ENCODE measurements at places on chromosomes 2 and 18.
A peak's percentile ranks its signal among the peaks of the same experiment; 100 is the strongest.

DNA sequence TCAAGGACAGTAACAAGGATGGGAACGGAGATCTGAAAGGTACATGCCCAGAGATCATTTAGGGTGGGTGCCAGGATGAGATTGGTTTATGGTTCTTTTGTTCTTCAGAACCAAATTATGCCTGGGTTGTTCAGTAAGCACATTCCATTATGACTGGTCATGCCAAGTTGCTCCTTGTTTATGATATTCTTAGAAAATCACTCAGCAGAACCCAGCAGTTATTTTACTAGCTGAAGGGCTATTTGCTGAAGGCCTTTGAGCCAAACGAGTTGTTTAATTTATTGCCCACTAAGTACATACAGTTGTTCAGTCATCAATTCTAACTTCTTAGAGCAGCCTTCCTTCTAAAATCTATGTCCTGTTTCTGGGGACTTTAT, 635 bp downstream of the SLC3A1 start:
- DNase-seq: no peak

GRCh38 chr2:183105402-183106134, 18.7 kb upstream of the NUP35 start:
- DNase-seq: no peak

GRCh38 chr2:219087361-219087760, 26.6 kb upstream of the IHH start:
- no peak for DNase-seq

DNA sequence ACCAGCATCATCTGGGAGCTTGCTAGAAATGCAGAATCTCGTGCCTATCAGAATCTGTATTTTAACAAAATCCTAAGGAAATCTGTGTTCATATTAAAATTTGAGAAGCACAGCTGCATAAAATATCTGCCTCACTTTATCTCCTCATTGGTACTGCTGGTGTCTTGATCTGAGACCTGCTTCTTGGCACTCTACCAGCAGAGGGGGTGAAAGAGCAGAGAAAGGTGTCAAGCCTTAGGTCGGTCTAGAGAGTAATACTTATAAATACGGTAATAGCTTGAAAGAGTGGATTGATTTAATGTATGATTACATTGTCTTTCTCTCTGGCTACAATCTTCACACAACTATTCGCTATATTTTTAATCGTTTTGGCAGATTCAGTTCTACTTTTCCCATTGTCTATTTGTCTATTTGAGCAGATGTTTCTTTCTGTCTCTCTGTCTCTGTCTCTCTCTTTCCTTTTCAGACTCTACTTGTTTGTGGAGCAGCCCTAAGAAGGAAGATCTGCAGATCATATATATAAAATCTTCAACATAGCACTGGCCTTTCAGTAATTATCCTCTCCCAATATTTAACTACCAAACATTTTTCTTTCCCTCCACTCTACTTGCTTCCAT, 1.7 kb upstream of the GCG start:
- no peak for DNase-seq

GRCh38 chr18:13392899-13393298, 174.3 kb downstream of the LDLRAD4 start:
- no peak for DNase-seq

DNA sequence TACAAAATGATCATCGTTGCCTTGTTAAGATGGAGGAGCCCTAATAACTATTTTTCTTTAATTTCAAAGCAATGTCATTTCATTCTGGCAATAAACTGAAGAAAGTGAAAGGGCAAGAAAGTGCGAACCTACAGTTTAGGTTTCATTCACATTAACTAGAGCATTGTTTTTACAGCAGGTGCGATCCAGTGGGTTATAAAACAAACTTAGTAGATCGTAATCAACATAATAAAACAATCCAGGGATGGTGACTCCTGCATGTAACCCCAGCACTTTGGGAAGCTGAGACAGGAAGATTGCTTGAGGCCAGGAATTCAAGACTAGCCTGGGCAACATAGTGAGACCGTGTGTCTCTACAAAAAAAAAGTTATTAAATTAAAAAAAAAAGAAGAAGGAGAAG, 51.1 kb downstream of the AP1S3 start:
- no peak for DNase-seq

- no peak for DNase-seq
Observed at GRCh38 chr2:51258301-51258700, 226.4 kb upstream of the NRXN1 start.

GRCh38 chr18:69123421-69123820, 277.3 kb upstream of the DOK6 start:
- no peak for DNase-seq

- DNase-seq: no peak
Observed at GRCh38 chr18:68766433-68766832, 31.4 kb upstream of the CCDC102B start.

DNA sequence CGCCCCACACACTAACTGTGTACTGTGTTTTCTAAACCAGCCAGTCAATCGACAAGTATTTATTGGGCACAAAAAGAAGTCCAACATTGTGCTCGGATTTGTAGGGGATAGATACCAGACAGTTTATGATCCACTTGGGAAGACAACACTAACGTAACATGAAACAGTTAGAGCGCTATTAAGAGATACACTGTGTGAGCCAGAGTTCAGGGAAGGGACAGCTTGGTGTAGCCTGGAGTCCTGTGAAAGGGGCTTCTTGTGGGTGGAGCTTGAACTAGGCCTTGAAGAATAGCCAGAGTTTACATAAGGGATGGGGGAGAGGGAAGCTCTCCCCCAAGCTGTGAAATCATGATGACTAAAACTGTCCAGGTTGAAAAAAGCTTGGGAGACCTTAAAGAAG, 176.4 kb upstream of the TCF4 start:
- DNase-seq: no peak

DNA sequence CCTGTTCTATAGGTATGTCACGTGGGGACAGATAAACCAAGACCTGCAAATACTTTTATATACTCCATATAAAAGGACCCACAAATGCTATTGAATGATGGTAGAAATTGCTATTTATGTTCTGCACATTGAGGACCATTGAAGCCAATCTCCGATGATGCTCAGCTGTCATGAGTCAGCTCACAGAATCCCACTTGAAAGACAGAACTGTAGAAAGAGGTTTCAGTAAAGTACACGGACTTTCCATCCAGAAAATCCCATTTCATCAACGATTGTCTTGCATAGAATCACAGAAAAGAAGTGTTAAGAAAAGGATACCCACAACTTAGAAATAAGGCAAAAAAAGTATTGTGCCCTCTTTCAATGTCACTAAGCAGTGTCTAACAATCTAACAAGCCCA, 169.0 kb upstream of the COPS8 start:
- DNase-seq: no peak

GRCh38 chr2:64795024-64795592, 141.4 kb upstream of the SERTAD2 start:
- no peak for DNase-seq

GRCh38 chr2:194301946-194302345, 1355.1 kb upstream of the SLC39A10 start:
- DNase-seq: no peak

- DNase-seq: no peak
Observed at GRCh38 chr2:37472959-37473358, 128.5 kb downstream of the QPCT start.

GRCh38 chr2:20758997-20759396, 63.9 kb downstream of the LDAH start:
- no peak for DNase-seq

- no peak for DNase-seq
Observed at GRCh38 chr2:36427790-36428243, 72.2 kb downstream of the CRIM1 start.

DNA sequence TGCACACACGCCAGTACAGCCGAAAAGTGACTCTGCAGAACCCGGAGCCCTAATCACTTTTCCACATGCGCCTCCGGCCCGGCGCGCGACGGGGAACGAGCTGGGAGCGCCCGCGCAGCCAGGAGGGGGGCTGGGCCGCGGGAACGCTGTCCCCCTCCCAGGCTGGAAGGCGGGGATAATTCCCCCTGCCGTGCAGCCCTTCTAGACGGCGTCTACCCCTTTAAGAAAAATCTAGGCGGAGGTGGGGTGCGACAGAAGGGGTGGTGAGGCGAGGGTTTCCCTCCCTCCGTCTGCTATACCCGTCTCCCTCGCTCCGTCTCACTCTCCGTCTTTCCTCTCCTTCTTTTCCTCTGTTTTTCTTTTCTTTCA, 2.4 kb downstream of the CYP26B1 start:
- DNase-seq: peak; percentile 42

GRCh38 chr2:166661391-166661790, 167.3 kb upstream of the SCN7A start:
- no peak for DNase-seq

DNA sequence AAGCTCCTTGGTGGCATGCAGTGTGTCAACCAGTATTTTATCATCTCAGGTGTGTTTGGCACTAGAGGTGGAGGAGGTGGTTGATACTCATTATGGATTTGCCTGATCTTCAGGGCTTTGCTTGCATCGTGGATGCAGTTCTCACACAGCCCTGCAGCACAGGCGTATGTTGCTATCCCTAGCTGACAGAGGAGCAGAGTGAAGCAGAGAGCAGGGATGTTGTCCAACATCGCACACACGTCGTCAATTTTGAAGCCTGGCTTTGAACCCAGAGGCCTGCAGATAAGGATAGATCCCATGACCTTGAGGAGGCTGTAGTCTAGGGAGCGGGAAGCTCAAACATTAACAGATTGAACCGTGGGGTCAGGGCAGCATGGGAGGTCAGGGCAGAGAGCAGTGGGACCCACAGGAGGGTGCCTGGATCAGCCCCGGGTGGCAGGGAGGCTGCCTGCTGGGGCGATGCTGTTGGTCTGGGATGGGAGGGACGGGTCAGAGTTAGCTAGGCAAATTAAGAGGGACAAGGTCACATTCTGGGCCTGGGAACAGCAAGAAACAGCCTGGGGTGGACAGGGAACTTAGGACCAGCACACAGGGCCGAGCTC, 4.2 kb downstream of the RNF144A start:
- no peak for DNase-seq

- no peak for DNase-seq
Observed at GRCh38 chr2:164913640-164914350, 41.5 kb downstream of the SLC38A11 start.

DNA sequence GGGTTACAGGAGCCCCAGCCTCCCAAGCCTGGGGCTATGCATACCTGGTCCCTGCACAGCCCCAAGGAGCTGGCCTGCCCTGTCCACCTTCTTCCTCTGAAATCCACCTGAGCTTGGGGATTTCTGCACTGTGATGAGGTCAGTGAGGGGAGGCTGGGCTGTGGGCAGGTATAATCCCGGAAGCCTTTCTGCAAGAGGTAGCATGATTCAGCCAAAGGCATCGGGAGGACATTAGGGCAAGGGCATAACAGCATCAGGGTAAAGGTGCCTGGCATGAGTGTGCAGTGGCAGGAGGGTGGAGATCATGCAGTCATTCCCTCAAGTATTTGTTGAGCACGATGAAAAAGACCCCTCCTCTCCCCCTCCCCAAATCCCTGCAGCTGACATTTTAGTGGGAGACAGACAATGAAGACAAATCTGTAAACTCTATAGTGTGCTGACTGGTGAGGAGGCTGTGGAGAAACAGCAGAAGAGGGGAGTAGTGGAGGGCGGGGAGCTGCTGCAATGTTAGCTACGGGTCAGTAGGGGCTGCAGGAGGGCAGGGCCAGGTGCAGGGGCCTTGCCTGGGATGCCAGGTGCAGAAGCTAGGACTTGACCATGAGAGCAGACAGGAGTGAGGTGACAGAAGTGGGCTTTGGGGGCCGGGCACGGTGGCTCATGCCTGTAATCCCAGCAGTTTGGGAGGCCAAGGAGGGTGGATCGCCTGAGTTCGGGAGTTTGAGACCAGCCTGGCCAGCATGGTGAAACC, 18.7 kb downstream of the ZFP36L2 start:
- no peak for DNase-seq

DNA sequence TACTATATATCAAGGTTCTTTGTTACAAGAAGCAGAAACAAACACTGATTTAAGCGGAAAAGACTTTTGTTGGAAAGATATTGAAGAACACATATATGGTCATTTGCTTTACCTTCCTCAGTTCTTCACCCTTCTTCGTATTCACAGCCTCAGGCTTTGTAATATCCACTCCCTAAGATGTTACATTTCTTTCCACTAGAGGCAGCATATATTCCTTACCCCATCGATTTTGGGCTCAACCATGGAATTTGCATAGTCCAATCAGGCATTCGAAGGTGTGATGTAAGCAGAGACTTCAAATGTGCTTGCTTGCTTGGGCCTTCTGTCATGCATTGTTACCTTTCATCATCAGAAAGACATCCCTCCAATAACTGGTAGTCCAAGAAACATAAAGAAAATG, 287.4 kb downstream of the PID1 start:
- no peak for DNase-seq

GRCh38 chr2:29074411-29074810, at the start of gene PCARE:
TSS of gene PCARE (minus strand) at chr2:29074523. CDS start at chr2:29074261, 262 bp downstream.
- DNase-seq: no peak

DNA sequence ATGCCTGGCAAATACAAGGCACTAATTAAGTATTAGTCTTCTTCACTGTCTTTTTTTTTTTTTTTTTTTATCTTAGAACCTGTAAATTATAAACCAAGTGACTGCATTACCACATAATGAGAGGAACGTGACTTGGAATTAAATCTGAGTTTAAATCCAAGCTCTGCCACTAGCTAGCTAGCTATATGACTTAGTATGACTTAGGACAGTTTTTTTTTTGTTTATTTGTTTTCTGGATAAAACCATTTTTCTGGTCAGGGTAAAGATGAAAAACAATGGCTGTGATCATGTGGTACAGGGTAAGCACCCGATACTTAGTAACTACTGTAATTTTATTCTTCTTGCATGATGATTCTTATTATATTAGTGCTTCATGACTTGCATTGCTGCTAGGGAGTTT, 191.8 kb upstream of the LRRTM1 start:
- DNase-seq: no peak

GRCh38 chr2:137658433-137658832, 305.8 kb upstream of the HNMT start:
- no peak for DNase-seq

DNA sequence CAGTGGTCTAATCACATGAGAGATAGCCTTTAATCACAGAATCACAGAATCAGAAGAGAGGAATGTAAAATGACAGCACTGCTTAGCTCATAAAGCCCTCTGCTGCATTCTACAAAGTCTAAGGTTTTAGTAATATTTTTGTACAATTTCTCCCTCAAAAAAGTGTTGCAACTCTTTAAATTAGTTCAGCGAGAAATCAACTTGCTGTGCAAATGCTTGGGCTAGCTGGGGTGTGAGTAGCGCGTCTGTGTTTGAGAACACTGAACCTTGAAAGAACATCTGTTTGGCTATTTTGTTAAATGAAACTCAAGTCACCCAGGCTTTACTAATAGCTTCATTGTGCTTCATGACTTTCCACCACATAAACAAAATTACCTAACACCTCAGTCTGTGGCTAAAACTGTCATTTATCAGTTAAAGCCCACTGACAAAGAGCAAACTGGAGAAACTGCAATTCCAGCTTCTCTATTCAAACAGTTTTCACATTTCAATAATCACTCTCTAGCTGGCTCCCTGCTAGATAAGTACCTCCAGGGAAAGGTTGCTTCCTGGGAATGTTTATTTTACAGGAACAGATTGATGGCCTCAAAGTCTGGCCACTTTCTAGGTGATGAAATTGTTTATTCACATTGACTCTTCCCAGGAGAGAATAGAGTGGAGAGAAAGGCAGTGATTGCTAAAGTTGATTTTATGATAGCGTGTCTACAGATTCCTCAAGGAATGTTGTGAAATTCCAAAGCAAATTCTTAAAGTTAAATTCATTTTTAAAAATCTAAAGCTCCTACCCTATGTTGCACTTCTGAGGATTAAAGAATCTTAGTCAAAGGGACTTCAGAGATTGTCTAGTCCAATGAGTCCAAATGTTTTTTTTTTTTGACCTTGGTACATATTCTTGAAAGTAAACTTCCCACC, 36.0 kb upstream of the STAT1 start:
- DNase-seq: no peak
